ENCODE measurements at places on chromosomes 16 and 17.
A peak's percentile ranks its signal among the peaks of the same experiment; 100 is the strongest.

GRCh38 chr17:51463353-51463752 is 203.0 kb downstream of the UTP18 start:
- no peak for DNase-seq

GRCh38 chr17:35764123-35764991 is 3.7 kb downstream of the C17orf50 start:
- DNase-seq, result peak; percentile 68

DNA sequence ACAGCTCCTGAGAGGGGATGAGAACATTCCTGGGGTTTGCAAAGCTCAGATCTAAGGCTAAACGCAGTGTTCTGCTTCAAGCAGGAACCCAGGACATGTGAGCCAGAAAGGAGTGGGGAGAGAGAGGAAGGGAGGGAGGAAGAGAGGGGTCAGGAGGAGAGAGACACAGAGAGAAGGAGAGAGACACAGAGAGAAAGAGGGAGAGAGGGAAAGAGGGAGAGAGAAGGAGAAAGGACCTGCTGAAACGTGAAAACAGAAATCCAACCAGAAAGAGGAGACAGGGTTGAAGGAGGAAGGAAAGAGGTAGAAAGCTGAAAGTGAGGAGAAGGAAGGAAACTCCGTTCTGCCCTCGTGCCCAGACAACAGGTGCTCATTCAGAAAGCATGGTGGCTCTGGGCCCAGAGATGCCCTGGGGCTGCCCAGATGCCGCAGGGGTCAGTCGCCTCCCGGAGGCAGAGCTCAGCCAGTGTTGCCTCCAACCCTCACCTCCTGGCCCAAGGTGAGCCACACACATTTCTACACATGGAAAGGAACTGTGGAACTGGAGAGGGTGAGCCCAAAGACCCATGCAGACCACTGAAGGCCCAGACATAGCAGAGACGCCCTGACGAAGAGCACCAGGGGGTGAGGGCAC is 49.0 kb upstream of the ENPP7 start:
- DNase-seq, result no peak

DNA sequence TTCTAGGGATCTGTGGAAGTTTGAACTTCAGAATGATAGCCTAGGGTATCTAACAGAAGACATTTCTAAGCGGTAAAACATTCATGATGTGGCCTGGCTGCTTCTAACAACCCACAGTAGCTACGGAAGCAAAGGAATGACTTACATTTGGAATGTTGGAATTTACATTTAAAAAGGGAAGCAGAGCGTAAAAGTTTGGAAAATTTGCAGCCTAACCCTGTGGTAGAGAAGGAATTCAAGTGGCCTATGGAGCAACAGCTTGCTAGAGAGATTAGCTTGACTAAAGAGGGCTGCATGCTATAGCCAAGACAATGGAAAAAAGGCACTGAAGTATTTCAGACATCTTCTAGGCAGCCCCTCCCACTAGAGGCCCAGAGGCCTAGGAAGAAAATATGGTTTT is 50.1 kb downstream of the HNF1B start:
- DNase-seq, result no peak

DNA sequence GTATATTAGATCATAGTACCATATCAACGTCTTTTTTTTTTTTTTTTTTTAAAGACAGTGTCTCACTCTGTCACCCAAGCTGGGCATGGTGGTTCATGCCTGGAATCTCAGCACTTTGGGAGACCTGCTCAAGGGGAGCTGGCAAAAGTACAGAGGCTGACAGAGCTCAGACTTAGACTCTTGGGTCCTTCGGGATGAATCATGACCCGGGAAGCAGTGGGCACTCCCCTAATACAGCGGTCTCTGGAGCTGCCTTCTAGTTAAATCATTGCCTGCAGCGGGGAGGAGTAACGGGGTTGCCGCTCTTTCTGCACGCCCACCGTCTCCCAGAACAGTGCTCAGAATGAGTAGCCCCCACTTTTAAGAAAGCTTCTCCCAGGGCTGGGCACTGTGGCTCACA is 174.4 kb downstream of the CPPED1 start:
- DNase-seq, result no peak

DNA sequence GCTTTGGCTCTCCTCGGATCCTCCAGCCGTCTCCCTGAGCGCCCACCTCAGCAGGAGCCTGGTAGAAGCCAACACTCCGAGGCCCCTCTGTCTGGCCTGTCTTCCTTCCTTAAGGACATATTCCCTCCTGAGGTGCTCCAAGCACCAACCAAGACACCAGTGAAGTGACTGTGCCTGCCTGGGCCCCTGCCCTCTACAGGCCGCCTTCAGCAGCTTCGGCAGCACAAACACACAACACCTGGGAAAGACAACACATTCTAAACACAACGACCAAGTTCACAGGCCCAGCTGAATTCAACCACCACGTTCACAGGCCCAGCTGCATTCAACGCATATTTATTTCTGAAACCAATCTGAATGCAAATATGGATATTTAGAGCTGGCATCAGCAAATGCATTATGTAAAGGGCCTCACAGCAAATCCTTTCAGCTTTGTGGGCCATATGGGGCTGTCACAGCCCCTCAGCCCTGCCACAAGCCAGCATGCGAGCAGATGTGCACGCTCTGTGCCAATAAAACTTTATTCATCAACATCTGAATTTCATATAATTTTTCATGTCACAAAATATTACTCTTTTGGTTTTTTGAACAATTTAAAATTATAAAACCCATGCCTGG is 12.2 kb downstream of the GALNS start:
- no peak for DNase-seq

DNA sequence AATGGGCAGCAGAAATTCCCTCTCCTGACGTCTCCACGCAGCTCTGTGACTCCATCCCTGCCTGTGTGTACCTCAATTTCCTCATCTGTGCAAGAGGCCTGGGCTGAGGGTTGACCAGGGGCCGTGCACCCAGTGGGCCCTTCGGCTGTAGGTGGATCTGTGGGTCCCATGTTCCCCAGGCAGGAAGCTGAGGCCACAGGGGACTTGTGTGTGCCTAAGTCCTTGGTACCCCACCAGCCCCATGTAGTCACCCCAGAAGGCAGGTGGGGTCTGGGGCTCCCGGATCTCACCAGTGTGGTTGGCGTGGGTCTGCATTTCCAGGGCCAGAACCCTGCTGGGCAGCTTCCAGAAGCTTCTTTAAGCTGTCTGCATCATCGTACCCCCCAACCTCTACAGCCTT is 177.4 kb upstream of the GSE1 start:
- DNase-seq, result no peak

GRCh38 chr16:27287051-27287811 is 18.7 kb upstream of the NSMCE1 start:
- no peak for DNase-seq

DNA sequence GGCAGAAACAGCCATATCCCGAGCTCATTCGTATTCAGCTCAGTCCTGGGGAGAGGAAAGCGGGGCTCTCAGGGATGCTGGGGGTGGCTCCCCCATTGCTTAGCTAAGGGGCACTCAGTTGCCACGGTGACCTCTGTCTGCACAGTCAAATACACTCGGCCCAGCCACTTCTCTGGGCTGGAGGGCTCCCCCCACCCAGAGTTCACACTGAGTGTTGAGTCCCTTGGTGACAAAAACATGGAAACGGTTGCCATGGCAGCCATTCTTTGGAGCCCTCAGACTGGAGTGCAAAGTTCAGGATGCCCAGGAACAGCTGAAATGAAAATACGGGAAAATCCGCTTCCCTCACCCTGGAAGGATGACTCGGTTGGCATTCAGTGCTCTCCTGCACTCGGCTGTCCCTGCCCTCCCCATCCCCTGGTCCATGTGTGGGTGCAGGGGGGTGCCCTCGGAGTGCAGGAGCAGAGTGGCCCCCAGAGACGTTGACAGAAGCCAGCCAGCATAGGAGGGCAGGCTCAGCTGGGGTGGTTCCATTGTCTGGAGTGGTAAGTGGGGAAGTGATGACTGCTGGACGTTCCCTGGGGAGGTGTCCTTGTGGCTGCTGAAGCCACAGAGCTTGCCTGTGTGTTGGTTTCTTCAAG is 216.5 kb downstream of the NTN1 start:
- no peak for DNase-seq

DNA sequence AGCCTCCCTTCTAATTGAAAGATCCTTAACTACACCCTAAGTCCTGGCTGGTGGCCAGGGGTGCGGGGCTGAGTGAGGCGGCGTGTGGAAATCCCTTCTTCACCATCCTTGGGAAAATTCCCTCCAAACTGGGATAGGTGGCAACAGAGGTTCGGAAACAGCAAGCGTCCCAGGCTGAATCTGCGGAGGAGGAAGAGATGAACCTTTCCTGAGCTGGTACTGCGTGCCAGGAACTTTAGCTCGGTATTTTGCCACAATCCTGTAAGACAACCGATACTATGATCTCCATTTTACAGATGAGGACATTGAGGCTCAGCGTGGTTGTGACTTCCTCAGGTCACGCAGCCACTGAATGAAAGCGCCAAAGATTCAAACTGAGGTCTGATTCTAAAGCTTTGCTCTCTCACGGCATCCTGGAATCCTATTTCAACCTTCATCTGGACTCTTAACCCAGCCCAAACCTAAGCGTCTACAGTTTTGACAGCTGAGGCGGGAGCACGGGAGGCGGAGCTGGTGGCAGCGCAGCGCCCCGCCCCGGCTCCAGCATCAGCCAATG is 583 bp upstream of the CYLD start:
- DNase-seq, result no peak

DNA sequence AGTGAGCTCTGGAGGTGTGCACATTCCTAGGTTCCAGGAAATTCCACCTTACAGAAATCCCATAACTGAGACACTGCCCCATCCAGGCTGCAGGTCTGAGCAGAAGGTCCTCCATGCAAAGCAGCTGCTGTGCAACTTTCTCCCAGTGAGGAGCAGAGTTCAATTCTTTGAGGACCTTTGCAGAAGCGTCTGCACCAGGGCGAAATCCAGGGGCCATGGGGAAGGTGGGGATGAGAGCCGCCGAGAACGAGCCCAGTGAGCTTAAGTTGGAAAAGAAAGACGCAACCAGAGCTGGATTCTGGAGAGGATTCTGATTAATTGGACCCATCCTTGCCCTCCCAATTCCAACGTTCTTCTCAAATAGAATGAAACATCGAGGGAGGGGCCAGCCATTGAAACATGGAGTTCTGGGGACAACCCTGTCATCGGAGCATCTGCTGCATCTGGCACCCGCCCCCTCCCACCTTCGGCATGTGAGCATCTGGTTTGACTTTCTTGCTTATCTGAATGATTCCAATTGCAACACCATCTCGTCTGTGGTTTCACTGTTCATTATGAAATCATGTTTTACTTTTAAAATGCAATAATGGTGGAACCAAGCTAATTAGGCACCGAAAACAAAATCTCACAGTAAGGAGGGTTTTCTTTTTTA is 190.6 kb upstream of the FOXF1 start:
- DNase-seq, result no peak

GRCh38 chr16:3305109-3306068 is at the start of the genes TIGD7 and ZNF75A:
Gene TIGD7, minus strand, starts transcription at chr16:3305430. Its CDS starts 4,816 bp downstream, at chr16:3300614.
Gene ZNF75A, plus strand, starts transcription at chr16:3305497. Its CDS starts 2,932 bp downstream, at chr16:3308429.
- peak; percentile 40 for DNase-seq

DNA sequence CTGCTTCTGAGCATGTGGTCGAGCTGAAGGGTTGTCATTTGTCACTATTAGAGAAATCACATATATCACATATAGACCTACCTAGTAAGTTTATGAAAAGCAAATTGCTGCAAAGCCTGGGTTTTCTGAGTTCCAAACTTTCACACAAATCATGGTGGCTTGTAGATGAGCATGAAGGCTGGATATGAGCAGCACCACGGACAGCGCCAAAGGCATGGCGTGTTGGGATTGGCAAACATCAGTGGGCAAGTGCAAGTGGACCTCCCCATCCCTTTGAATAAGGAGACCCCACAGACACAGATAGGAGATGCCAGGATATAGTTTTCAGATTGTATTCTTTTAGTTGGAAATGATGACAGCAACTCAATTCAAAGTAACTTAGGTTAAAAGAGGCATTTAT is 77.6 kb upstream of the CACNG3 start:
- no peak for DNase-seq

GRCh38 chr16:7834771-7835431 is 502.3 kb downstream of the RBFOX1 start:
- DNase-seq, result no peak

DNA sequence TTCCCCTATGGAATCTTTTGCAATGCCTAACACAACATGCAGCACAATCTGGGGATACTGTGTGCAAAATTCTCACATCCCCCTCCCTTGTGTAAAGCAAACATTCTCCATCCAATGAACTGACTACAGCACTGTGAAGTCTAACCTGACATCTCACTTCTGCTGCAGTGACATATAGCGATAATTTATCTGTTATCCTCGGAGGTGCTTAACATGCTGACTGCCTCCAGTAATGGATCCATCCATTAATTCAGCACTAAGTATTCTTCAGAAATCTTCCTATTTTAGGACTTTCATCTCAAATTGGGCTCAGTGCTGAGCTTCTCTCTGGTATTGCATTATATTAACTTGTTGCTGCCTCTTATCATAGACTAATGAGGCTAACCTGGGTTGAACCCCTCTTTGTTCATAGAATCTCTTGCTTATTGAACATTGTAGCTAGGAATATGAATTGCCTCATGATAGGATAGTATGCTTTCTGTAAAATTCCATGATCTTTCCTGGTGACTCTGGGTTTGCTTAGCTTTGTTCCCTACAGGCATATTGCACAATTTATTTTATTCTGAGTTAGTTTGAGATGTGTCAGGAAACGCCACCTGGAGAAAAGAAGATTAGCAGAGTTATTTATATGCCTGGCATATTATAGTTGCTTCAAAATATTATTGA is 187.9 kb downstream of the CNTNAP4 start:
- no peak for DNase-seq

GRCh38 chr17:39132192-39132610 is 19.2 kb downstream of the PLXDC1 start:
- DNase-seq, result no peak

- no peak for DNase-seq
Observed at GRCh38 chr16:9195287-9195686, 103.8 kb downstream of the HAPSTR1 start.

DNA sequence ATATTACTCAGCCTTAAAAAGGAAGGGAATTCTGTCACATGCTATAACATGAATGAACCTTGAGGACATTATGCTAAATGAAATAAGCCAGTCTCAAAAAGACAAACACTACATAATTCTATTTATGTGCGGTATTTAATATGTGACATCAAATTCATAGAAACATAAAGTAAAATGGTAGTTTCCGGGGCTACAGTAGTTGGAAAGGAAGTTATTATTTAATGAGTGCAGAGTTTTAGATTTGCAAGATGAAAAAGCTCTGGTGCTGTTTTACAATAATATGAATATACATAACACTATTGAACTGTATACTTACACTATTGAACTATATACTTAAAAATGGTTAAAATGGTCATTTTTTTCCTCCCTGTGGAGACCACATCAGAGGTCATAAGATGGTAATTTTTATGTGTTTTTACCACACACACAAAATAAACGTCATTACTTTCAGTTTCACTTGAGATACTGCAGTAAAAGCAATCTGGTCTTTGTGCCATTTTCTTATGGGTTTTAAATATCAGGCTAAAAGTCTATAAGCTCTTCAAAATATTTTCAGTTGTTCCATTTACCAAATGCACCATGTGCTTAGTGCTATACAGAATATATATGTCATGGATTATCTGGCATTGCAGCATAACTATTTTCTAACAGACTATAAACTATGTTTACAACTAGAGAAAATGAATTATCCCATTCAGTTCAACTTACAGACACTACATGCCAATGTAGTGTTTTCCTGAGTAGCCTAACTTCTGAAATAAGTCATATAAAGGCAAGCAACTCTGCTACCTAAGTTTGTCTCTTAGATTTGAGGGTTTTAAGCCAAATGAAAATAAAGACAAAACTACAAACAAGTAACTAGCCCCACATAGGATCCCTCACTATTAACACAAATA is 90.9 kb downstream of the SPAG9 start:
- DNase-seq, result no peak

Measured in stimulated activated CD8-positive, alpha-beta memory T cell treated with anti-CD3 and anti-CD28 coated beads, Interleukin-4, amount 100 ng/mL, for 1 hour (primary cell).